ENCODE measurements at places on chromosomes 5 and 9.

DNA sequence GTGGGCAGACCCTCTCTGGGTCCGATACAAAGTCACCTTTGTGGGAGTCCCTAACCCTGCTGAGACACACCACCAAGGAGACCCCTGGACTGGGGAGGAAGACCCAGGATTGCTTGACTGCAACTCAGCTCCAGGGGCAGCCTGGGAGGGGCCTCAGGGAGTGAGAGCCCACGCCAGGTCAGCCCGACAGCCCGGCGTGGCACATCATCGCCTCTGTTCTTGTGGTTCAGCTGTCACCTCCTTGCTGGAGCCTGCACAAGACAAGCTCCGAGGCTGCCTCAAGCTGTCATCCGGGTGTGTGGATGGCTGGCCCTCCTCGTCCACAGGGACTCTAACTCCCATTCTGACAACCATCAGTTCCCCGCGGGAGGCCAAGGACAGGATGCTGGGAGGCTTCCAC lies 133.6 kb downstream of the ZNF354C start:
- DNase-seq: no peak

GRCh38 chr5:21783074-21783679 lies 1070.0 kb downstream of the CDH12 start:
- no peak for DNase-seq

DNA sequence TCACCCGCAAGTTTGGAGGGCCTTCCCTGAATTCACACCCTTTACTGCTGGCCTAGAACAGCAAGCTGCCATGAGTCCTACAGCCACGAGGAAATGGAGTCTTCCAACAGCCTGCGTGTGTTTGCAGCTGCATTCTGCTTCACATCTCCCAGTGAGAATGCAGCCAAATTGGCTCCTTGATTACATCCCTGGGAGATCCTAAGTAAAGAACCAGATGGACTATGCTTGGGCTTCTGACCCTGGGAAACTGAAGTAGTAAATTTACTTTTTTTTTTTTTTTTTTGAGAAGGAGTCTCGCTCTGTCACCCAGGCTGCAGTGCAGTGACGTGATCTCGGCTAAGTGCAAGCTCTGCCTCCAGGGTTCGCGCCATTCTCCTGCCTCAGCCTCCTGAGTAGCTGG lies 617.0 kb upstream of the CDH18 start:
- DNase-seq: no peak

GRCh38 chr9:37840560-37841194 lies 40.1 kb downstream of the DCAF10 start:
- peak; percentile 20 for DNase-seq

DNA sequence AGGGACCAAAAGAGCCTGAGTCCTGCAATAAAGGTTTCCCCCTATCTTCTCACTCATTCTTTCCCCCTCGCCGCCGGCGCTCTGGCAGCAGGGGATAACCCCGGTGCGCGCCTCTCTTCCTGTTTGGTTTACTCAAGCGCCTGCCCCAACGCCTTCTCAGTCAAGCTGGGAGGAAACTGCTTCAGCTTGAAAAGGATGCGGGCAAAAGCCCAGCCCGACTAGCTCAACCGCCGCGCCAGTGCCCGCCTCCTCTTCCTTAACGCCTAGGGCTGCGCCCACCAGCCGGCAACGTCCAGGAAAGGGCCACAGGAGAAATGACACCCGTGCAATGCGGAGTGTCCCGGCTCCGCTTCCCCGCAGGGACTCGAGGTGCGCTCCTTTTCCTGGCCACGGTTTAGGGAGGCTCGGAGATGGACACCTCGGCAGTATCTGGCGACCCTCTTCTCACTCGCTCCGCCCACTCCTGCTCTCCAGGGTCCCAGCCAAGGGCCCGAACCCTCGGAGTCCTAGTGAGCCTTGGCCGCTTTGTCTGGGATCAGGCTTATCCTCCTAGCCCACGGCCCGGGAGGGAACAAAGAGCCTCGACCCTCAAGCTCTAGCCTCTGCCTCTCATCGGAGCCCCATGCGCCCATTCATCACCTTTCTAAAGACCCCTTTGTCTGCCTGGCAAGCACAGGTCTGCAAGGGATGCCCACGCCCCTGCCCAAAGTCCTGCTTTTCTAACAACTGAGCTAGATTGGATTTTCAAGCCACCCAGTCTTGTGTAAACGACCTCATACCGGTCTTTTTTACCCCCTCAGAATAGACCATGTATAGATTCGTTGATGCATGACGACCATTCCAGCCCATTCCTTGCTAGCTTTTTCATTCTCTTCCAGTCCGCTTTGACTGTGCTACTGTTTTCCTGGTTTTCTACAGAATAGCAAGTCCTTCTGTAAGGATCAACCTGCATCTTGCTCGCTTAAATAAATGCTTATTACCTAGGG lies 2.0 kb downstream of the ST8SIA4 start:
- DNase-seq: peak; percentile 47

DNA sequence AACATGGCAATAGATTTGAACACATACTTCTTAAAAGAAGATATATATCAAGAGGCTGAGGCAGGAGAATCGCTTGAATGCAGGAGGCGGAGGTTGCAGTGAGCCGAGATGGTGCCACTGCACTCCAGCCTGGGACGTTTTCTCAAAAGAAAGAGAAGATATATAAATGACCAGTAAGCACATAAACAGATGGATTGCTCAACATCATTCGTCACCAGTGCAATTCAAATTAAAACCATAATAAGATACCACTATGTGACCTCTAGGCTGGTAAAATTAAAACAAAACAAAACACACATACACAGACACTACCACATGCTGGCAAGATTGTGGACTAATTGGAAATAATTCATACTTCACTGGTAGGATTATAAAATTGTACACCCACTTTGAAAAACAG lies 5.3 kb upstream of the TXN start:
- DNase-seq: no peak

Data from RWPE1 (cell line).